H54 (cell line): ENCODE measurements at places on chromosomes 13 and 19.

DNA sequence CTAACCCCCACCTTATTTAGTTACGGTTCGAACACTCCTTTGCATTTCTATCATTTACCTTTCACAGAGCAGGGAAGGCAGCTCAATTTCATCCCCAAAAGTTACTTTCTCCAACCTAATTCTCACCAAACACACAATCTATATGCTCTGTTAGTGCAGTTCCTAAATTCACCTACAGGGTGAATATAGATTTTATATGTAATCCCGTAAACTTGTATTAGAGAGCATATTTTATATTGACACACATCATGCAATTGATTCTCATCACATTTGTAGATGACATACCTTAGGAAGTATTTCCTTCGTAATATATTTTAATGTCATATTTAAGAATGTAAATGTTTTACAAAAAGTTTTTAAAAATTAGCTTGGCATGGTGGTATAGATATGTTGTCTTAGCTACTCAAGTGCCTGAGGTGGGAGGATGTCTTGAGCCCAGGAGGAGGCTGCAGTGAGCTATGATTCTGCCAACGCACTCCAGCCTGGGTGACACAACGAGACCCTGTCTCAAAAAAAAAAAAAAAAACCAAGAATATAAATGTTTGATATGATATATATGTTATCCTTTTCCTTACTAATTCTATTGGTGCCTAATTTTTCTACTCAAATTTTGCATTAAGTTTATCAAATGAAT lies 57.3 kb upstream of the TNFRSF19 start:
- no peak for DNase-seq

GRCh38 chr13:77000475-77000874 lies 8.6 kb downstream of the CLN5 start:
- DNase-seq: no peak

- DNase-seq: no peak
Observed at GRCh38 chr13:38141792-38142191, 207.9 kb upstream of the UFM1 start.

GRCh38 chr13:68713394-68713793 lies 1394.2 kb upstream of the ATXN8OS start:
- no peak for DNase-seq

DNA sequence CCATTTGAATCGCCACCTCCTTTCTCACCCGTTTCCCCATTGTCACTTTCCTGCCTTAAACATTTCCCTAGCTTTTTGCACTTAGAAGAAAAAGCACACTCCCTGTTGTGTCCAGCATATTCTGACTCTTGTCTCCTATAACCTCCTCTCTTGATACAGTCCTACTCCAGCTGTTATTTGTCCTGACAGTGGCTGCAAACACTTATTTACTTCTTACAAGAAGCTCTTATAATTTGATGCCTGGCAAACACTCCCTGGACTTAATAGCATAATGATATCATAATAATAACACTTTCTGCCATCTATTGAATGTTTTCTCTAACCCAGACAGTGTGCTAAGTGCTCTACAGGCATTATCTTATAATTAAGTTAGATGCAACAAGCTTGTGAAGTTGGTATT lies 76.6 kb downstream of the DGKH start:
- no peak for DNase-seq

DNA sequence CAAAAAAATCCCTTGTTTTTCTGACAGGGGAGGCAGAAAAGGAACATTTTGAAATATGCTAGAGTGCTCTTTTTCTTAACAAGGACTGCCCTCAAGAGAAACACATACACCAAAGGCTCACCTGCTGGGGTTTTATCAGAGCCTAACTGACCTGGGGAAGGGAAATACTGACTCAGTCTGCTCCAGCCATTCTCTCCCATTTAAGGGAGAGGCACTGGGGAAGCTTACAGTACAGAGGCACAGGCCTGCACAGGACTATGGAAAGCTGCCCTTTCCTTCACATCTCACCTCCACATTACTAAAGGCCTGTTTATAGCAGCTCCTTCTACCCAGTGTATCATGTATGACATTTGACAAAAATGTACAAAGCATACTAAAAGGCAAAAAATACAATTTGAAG lies 30.3 kb downstream of the TNFRSF19 start:
- no peak for DNase-seq

- DNase-seq: no peak
Observed at GRCh38 chr19:623175-623916, 10.0 kb downstream of the POLRMT start.

DNA sequence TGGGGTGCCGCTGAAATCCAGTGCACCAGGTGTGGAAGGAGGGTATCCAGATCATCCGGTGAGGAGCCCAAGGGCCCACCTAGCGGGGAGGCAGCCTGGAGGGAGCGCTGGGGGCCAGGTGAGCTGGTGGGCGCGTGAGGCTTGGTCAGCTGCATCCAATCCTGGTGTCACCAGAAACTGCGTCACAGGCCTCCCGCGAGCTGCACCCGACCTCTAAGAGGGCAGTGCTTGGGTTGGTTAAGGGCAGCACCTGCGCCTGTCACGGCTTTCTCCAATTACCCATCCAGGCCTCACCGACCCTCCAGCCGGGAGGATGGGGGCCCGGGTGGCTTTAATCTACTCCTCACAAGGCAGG lies 284 bp downstream of the RNF17 start:
- DNase-seq: no peak

DNA sequence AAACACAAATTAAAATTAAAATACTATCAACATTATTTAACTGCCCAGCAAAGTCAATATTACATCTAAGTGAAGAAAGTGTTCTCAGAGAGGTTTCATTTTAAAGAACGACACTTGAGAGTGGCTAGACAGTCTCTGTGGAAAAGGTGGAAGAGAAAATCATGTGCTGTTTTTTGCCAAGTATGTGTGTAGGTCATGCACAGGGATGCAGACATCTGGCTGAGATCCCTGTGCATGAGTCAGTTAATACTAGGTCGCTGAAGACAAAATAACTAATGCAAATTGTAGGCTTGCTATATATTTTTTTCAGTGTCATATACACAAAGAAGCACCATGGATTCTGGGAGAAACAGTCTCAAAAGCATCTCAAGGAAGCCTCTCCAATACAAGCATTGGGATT lies 44.3 kb upstream of the ENOX1 start:
- no peak for DNase-seq

DNA sequence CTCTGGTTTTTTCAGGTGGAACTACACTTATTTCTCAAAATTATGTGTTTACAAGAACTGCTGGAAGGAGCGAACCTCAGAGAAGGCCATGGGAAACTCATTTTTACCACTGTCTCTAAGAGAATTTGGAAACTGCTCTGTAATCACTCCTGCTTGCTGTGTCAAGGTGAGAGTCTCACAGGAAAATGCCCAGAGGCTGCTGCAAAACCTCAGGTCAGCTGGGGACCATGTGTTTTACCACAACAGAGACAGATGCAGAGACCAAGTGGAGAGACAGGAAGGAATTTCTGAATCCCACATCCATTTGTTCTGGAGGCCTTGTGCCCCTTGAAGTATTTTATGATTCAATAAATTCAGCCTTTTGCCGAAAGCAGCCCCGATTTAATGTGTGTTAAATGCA lies 743.8 kb upstream of the SLC10A2 start:
- DNase-seq: no peak

DNA sequence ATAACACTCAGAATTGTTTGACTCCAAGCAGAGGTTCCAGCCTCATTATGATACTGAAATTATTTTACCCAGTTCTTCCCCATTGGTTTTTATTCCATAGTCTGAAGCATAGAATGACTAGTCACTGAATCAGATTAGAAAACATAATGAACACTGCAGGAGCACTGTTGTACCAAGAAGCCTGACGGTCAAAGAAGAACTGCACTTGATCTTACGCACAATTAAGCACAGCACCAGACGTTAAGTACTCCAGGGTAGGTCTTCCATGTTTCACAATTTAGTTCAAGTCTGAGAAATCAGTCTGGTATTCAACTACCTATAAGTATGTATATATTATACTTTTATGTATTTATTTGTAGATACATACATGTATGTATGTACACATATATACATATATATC lies 973.5 kb upstream of the SPRY2 start:
- no peak for DNase-seq

DNA sequence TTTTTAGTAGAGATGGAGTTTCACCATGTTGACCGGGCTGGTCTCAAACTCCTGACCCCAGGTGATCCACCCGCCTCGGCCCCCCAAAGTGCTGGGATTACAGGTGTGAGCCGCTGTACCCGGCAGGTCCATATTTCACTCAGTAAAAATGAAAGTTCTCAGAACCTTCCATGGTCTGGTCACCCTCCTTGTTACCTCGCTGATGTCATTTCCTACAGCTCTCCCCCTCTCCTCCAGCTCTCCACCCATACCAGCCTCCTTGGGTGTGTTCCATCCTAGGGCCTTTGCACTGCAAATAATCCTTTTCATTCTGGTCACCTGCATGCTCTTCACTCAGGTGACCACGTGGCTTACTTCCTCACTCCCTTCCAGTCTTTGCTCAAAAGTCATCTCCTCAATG lies 78.2 kb upstream of the TNFSF11 start:
- no peak for DNase-seq

DNA sequence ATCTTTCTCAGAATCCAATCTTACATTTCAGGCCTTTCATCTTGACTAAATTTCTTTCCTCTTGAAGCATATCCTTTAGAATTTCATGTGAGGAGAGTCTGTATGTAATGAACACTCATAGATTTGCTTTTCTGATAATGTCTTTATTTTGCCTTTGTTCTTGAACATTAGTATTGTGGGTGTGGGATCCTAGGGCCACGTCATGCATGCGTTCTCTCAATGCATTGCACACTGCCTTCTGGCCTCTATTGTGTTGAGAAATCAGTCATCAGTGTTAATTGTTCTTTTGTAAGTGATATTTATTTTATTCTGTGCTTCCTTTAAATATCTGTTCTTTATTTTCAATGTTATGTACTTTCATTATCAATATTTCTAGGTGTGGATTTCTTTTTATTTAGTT lies 364.9 kb downstream of the OXGR1 start:
- no peak for DNase-seq

DNA sequence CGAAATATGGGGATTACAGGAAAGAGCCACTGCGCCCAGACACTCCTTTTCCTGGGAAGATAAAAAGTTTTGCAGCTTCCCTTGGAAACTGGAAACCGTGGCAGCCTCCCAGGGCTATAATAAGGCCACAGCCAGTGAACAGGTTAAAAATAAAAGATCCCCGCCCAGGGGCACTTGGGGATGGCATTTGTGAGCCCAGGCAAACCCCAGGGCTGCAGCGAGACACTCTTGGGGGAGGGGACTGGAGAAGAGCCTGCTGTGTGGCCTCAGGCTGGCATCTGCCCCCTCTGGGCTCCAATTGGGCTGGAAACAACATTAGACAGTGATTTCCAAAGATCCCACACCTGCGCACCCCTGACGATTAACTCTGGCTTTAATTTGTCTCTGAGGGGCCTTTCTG lies 11.2 kb downstream of the FEM1A start:
- DNase-seq: no peak

GRCh38 chr13:97127842-97128241 lies 94.3 kb upstream of the MBNL2 start:
- DNase-seq: no peak

GRCh38 chr13:98478189-98479129 lies 98.4 kb downstream of the STK24 start:
- DNase-seq: peak; percentile 61

- no peak for DNase-seq
Observed at GRCh38 chr13:50511877-50512341, 331.6 kb downstream of the DLEU7 start.

DNA sequence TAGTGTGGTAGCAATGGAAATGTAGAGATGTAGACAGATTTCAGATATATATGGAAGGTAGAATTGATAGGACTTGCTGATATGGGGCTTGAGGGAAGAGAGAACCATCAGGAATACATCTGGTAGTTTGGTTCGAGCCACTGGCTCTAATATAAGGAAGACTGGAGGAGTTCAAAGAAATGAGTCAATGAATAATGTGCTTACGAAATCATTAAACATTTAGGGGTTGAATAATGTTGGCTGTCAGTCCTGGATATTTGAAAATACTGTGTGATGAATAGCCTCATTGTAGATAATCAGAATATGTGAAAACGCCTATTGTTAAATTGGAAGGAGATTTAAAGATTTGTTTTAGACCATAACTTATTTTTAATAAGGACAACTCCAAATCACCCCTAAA lies 21.6 kb downstream of the SGCG start:
- no peak for DNase-seq

DNA sequence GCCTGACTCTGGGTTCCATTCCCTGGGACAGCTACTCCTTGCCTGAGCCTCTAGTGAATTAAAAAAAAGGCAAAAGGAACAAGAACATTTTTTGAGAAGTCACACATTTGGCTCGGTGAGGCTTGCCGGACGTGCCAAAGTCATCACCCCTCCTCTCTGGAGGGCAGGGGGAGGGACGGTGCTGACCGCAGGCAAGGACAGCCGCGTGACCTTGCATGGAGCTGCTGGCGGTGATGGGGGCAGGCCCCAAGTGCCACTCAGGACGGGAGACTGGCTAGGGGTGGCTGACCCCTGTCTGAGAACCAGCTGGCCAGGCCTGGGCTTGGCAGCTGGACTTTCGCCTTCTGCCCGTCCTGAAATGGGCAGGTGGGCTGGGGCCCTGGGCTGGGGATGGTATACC lies 26.4 kb downstream of the MAP2K2 start:
- no peak for DNase-seq

GRCh38 chr19:511101-511851 lies 4.0 kb downstream of the TPGS1 start:
- DNase-seq: no peak

DNA sequence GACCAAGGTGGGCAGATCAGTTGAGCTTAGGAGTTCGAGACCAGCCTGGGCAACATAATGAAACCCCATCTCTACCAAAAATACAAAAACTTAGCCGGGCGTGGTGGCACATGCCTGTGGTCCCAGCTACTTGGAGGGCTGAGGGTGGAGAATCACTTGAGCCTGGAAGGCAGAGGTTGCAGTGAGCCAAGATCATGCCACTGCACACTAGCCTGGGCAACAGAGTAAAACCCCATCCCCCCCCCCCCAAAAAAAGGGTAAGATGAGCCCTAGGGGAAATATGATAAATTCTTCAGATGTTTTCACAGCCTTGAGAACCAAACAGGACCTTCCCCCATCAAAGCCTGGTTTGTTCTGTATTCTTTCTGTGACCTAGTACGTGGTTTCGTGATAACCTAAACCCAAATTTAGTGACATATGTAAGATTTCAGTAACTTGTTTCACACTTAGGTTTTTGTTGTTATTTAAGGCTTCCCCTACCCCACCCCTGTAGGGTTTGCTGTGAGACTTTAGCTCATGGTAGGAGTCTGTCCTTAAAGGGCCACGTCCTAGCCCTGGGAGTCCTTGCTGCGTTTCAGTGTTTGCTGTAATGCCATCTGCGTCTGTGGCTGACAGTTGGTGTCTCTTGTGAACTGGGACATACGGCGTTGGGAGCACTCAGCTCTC lies 49.6 kb downstream of the MYO9B start:
- DNase-seq: no peak
